ENCODE measurements at places on chromosomes 4 and X.

- no peak for DNase-seq
Observed at GRCh38 chr4:64584981-64585557, 175.8 kb upstream of the TECRL start.

DNA sequence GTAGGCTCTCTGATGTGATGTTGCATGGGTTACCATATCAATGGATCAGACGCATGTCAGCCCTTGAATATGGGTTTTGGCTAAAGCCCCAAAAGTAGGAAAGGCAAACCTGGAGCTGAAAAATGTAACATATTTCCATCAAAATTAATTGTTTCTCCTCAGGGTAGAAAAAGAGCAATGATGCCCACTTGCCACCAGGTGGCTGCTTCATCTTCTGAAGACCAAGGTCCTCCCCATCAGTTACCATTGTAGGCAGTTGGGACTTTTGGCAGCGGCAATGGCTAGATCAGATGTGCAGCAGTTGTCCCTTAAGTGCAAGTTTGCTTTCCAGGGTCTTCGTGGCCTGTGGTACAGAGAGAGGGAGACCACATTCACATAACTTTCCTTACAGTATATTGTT is 118.2 kb downstream of the NAF1 start:
- DNase-seq = no peak

GRCh38 chr4:61934198-61934597 is 734.1 kb downstream of the ADGRL3 start:
- DNase-seq = no peak

DNA sequence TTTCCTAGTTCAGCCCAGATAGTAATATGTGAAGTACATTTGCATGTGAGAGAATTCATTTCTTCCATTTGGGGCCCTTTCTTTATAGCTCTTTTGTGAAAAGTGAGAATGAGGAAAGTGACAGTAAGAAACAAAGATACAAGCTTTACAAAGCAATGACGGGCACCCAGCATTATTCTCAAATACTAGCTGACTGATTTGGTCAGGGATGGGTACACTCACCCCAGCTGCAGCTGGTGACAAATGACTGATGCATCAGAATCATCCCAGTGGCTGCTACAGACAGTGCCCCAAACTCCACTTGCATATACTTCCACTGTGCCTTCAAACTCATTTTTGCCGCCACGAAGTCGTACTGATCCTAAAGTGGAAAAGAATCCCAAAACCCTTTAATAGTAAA is 14.8 kb downstream of the PRSS12 start:
- no peak for DNase-seq

- no peak for DNase-seq
Observed at GRCh38 chr4:165610679-165611437, 232.1 kb downstream of the CPE start.

- no peak for DNase-seq
Observed at GRCh38 chr4:2390784-2391421, 27.5 kb downstream of the ZFYVE28 start.

- DNase-seq = no peak
Observed at GRCh38 chrX:14873676-14874049, 442 bp downstream of the MOSPD2 start.

DNA sequence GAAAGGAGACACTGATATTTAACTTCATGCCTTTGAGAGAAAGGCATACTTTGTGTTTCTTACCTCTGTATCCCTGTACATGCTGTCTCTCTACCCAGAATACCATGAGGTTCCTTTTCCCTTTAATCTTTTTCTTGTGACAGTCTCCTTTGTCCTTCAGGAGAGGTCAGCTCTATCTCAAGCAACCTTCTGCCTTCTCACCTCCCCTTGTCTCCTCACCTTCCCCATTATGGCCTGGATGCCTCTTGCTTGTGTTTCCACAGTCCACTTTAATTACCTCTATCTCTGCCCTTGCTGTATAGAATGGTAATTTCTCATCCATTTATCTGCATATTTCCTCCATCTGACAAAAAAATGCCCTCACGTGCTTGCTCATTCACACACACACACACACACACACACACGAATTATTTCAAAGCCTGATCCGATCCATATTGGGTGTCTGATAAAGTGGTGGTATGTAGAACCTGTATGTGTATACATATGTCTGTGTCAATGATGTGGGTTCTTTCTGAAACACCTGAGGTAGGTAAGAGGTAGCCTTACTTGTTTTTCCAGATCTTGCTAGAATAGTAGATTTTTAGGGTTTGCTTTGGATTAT is 28.5 kb downstream of the MSN start:
- no peak for DNase-seq

- no peak for DNase-seq
Observed at GRCh38 chr4:167000141-167000852, 234.0 kb downstream of the SPOCK3 start.

- no peak for DNase-seq
Observed at GRCh38 chr4:109616243-109616642, 56.2 kb downstream of the MCUB start.

GRCh38 chr4:164350061-164350460 is 403.9 kb upstream of the SMIM31 start:
- DNase-seq = no peak

GRCh38 chr4:80989921-80990544 is 40.5 kb upstream of the BMP3 start:
- no peak for DNase-seq

- no peak for DNase-seq
Observed at GRCh38 chrX:14591976-14592375, 62.6 kb downstream of the GLRA2 start.

DNA sequence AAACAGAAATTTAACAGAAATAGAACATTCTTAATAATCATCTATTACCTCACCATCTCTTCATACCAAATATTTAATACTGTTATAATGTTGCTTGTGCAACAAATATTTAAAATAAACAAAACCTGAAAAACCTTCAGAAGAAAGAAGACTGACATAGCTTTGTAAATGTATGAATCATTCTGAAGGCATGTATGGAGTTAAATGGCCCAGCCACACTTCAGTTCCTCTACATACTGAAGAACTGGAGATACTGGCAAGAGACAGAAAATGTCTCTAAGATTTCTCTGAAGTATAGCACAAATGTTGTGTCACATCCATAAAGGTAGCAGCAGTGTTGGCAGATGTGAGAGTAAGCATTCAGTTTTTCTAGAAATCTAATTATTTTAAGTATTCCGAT is 275.3 kb upstream of the FGF13 start:
- DNase-seq = no peak

- DNase-seq = no peak
Observed at GRCh38 chr4:146336410-146336807, 122.1 kb downstream of the REELD1 start.

- DNase-seq = no peak
Observed at GRCh38 chr4:48028696-48029095, 12.1 kb downstream of the NIPAL1 start.

- DNase-seq = no peak
Observed at GRCh38 chr4:132824761-132825160, 324.3 kb upstream of the PCDH10 start.

GRCh38 chr4:92968556-92968955 is 664.8 kb downstream of the GRID2 start:
- no peak for DNase-seq

DNA sequence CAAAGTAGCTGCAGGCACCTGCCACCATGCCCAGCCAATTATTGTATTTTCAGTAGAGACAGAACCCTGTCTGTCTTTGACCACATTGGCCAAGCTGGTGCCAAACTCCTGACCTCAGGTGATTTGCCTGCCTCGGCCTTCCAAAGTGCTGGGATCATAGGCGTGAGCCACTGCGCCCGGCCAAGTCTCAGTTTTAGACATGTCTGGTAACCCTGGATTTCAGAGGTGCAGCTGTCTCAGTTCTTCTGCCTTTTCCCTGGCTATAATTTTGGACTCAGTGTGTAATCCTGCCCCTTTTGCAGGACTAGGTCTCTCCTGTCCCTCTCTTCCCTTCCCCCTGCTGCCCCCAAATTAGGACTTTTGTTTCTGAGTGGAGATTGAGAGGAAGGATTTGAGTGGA is 46.6 kb downstream of the FAM193A start:
- DNase-seq = no peak

DNA sequence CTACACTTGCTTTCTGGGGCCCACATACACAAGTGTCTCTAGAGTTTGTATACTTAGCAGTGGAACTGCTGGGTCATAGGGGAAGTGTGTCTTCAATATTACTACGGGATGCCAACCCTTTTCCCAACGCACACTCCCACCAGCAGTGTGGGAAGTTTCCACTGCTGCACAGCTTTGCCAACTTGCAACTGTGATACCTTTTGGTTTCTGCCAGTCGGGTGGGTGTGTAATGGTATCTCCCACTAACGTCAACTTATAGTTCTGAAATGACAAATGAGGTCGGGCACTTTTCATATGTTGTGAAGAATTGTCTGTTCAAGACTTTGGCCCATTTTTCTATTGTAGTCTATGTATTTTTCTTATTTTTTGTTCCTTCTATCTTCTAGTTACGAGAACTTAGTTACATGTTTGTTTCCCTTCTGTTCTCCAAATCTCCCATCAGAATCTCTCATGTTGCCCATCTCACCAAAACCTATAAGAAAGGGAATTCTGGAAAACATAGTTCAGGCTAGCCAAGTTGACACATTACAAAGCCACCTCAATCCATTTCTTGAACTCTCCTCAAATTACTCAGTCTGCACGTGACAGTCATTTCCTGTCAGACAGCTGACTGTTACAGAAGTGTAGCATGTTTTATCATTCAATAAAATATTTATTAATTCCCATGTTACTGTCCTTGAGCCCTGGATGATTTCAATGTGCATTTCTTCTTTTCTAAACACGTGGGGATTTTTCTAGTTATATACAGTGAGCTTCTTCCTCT is 30.7 kb downstream of the PNMA6E start:
- no peak for DNase-seq

GRCh38 chrX:100649550-100650356 is 5.8 kb downstream of the SRPX2 start:
- no peak for DNase-seq

GRCh38 chr4:123749383-123749782 is 352.8 kb downstream of the SPRY1 start:
- DNase-seq = no peak

DNA sequence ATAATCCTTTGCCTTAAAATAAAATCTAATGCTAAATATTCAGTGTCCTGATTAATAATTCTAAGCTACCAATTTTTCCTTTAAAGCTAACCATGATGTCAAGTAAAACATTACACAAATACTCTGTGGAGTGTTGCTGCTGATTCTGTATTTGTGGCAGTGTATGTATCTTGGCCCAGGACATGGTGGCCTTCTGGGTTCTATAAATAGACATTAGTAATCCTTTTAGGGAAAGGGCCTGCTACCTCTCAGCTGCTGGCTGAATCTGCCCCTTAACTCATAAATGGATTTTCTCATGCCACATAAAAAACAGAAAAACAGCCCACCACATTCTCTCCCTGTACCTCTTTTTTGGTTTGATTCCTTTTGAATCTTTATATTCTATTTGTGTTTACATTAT is 1.2 kb upstream of the XK start:
- DNase-seq = no peak

DNA sequence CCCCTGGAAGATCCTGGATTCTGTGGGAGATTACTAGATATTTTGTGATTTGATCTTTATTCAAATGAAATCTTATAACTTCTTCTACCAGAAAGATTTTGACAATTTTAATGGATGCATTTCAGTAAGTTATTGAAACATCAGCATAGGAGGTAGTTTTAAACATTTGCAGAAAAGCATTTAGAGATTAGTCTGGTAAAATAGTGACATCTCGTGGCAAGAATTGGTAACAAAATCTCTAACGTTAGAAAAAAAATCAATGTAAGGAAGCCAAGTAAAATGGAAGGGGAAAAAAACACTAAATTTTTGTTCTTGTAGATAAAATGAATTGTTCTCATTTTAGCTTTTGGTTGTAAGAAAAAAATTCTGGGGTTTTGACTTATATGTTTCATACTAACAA is 73.3 kb downstream of the TASL start:
- no peak for DNase-seq

GRCh38 chr4:4861390-4862018 is 2.0 kb downstream of the MSX1 start:
- no peak for DNase-seq

DNA sequence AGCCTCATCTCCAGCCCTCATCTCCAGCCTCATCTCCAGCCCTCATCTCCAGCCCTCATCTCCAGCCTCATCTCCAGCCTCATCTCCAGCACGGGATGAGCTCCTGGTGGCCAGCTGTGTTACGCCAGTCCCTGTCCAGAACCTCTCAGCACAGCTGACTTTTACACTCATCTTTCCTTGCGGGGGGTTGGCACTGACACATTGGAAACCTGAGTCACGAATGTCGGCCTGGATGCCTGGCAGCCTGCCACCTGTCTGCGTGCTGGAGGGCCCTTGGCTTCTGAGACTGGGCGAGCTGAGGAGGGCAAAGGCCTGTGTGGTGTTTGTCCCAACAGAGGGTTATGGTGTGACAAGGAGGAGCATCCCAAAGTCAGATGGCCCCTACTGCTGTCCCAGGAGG is 66.1 kb upstream of the HGFAC start:
- DNase-seq = no peak

- DNase-seq = no peak
Observed at GRCh38 chr4:144298519-144298918, 158.0 kb upstream of the GYPA start.

GRCh38 chrX:56812515-56813105 is 83.6 kb downstream of the NBDY start:
- DNase-seq = no peak

GRCh38 chr4:54572152-54572542 is 85.6 kb upstream of the KIT start:
- no peak for DNase-seq

- no peak for DNase-seq
Observed at GRCh38 chr4:187251896-187252295, 528.2 kb upstream of the FAT1 start.

DNA sequence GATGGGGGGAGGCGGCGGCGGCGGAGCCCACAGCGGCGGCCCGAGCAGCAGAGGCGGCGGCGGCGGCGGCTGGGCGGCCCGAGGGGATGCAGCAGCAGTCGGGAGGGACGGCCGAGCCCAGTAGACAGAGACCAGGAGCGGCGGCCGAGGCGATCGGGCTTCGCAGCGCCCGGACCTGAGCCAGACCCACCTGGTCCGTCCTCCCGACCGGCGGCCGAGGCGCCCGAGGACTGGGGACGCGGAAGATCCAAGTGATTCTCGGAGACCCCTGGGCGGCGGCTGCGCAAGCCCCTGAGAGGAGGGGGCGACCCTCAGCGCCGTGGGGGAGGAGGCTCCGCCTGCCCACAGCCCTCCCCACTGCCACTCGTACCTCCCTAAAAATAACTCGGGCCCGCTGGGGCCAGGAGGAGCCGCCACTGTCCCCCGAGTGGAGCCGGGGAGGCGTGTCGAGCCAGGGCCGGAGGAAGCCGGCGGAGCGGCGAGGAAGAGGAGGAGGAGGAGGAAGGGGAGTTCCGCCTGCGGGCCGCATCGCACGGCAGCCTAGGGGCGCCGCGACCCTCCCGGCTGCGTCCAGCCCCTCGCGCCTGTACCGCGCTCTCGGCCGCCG is 608 bp downstream of the RAPGEF2 start:
- no peak for DNase-seq

- no peak for DNase-seq
Observed at GRCh38 chr4:155911905-155912304, 8.4 kb downstream of the TDO2 start.
